RPMI7951 (cell line): ENCODE measurements at places on chromosomes 12 and 14. TPM values are rescaled to one million over a fixed set of nuclear protein-coding genes. Genes with fewer than 3 reads are reported as not detected.
A peak's percentile ranks its signal among the peaks of the same experiment; 100 is the strongest.

GRCh38 chr12:75305412-75306332, 24.5 kb downstream of the CAPS2 start:
- no peak for DNase-seq

DNA sequence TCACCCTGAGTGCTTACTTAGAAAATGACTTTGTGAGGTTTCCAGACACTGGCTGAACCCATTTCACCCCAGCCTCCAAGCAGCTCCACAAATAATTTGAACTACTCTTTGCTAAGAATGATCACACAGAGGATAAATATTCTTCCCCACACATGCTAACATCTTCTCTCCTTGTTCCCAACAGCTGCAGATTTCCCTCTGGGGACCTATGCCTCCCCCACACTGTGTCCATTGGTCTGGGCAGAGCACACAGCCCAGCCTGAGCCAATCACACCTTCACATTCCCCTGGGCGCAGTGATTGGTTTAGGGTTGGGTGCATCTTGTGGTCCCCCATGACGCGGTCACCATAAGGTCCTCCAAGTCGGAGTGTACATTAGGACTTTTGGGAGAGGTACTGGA, 6.9 kb downstream of the SDR9C7 start:
- no peak for DNase-seq

- no peak for DNase-seq
These were observed 19.3 kb downstream of the CKB start for GRCh38 chr14:103503296-103503695.

LYZ gene
- total RNA-seq: 0.10 and 0.72 TPM in 2 replicates

DNA sequence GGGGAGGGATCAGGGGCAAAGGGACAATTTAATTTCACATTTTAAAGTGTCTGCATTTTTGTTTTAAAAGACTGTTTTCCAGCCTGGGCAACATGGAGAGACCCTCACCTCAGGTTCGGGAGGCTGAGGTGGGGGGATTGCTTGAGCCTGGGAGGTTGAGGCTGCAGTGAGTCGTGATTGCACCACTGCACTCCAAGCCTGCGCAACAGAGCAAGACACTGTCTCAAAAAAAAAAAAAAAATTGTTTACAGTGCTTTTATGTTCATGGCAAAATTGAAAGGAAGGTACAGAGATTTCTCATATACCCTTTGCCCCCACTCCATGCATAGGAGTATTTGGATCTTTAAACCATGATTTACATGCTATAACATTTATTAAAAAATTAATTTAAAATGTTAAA, 16.4 kb upstream of the HVCN1 start:
- no peak for DNase-seq

DNA sequence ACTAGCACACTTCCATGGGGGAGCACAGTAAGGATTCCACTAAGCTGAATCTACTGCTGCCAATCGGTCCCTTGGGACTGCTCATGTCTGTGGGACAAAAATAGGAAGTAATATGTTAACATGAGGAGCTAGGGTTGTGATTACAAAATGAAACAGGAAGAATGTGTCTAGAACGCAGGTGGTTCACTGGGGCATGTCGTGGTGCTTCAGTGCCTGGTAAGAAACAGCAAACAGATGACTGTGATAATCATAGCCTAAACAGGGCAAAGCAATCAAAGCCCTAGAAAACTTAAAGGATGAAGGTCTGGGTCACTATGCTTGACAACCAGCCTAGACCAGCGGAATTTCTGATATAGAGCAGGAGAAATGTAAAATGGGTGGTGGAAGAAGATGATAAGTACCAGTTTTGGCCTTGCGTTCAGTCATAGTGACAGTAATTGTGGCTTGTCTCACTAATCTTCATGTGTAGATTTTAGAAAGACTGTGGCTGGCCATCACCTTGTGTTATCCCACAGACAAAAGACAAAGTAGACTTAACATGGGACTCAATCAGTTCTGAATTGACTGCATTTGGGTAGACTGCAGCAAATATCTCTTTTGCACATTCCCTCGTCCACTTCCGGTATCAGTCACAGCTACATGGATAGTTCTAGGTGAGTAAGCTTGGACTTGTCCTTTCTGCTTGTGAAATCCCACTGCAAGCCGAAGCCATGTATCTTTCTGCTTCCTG, 51.4 kb downstream of the WASHC3 start:
- DNase-seq: no peak

- DNase-seq: no peak
These were observed 5.0 kb upstream of the POP5 start for GRCh38 chr12:120586206-120586605.

PTPRQ gene
- total RNA-seq: under 0.01 TPM in 2 replicates

GRCh38 chr12:84585776-84586395, 326.7 kb downstream of the SLC6A15 start:
- DNase-seq: peak; percentile 5

DNA sequence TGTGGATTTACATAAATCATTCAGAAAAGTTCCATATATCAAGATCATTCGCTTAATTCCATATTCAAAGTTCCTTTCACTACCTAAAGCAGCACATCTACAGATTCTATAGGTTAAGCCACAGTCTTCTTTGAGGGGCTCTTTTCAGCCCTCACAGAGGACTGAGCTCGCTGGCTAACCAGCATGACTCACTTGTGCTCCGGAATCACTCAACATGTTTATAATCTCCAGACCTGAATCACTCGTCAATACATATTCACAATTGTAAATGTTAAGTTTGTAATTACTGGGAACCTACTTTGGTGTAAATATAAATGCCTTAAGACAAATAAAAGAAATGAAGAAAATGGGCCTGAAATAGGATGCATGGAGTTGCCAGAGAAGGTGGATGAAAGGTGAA, 315.7 kb downstream of the TMEM132D start:
- no peak for DNase-seq

DNA sequence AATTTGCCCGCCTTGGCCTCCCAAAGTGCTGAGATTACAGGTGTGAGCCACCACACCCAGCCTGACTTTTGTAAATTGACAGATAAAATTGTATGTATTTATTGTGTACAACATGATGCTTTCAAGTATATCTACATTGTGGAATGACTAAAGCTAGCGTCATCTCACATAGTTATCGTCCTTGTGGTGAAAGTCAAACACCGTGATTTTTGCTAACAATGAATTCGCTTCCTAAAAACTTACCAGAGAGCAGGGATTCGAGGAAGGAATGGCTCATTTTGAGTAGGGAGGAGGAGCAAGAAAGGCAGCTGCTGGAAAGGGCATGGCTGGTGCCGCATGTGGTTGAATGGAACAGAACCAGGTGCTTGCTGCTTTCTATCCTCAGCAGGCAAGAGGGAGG, 85.4 kb downstream of the LGMN start:
- DNase-seq: no peak

DNA sequence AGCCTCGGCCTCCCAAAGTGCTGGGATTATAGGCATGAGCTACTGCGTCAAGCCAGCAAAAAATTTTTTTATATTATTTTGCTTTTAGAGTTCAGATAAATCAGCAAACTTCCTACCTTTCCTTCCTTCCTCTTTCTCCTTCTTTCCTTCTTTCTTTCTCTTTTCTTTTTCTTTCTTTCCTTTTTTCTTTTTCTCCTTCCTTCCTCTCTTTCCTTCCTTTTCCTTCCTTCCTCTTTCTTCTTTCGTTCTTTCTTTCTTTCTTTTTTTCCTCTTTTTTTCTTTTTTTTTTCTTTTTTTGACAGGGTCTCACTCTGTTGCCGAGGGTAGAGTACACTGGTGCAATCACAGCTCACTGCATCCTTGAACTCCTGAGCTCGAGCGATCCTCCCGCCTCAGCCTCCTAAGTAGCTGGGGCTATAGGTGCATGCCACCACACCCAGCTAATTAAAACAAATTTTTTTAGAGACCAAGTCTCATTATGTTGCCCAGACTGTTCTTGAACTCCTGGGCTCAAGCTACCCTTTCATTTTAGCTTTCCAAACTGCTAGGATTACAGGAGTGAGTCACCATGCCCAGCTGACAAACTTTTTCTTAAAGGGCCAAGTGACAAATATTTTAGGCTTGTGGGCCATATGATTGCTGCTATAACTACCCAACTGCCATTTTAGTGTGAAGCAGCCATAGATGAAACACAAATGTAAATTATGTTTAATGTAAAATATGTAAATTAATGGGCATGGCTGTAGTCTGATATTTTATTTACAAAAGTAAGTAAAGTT, 7.1 kb upstream of the WASHC4 start:
- peak; percentile 65 for DNase-seq

DNA sequence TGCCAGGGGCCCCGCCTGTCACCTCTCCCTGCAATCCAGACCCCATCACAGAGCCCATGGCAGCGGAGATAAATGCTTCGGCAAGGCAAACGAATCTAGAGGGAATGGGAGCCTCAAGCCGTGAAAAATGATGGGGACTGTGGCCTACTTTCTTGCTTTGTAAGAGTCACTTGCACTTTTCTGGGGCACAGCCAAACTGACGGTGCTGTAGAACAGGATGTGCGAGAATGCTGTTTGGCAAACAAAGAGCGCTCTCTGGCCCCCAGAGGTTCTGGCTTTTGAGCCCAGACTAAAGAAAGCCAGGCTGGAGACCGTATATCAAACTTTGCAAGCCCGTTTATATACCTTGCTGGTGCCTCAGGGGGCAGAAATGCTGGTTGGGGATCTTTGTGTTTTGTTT, 108.7 kb downstream of the CACNA1C start:
- no peak for DNase-seq

DNA sequence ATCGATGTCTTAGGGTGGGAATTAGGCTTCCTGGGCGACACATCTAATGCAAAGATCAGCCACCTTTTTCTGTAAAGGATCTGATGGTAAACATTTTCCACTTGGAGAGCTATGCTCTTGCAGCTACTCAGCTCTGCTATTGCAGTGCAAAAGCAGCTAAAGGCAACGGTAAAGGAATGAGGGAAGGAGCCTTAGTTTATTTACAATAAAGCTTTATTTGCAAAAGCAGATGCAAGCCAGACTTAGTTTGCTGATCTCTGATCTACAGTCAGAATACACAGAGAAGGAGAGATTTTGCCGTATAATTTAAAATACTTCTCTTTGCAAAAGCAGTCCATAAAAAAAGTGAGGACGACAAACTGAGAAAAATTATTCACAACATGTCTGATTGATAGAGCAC, 3.2 kb downstream of the TCL1B start:
- no peak for DNase-seq

- DNase-seq: no peak
These were observed 25.2 kb downstream of the SINHCAF start for GRCh38 chr12:31300783-31301182.

RASSF8 gene
- 37.5 and 41.7 TPM in 2 replicates for total RNA-seq

DNA sequence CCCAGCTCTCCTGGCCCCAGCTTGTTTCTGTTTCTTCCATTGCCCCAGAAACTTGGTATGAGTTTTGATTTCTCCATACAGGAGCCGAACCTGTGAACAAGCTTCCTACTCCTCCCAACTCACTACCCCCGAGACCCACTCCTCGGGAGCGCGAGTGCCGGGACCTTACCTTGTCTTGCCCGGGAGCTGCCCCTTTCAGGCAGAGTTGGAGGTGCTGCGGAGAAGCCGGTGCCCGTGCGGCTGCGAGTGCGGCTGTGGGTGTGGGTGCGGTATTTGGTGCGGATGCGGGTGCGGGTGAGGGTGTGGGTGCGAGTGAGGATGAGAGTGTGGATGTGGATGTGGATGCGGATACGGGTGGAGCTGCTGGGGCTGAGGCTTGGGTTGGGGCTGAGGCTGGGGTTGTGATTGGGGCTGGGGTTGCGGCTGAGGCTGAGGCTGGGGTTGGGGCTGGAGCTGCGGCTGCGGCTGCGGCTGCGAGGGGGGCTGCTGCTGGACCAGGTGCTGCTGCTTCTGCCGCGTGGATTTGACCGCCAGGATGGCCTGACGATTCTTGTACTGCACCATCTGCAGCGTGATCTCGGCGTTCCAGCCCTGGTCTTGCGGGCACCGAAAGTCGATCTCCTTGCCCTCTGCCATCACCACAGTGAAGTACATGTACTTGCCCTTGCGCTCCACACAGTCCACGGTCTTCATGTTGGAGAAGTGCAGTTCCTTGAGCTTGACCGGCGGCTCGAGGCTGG, 1.1 kb downstream of the PHLDA1 start:
- no peak for DNase-seq

CEBPE gene
- not detected in 2 replicates for total RNA-seq
